ENCODE measurements at places on chromosomes 16 and 17. TPM values are rescaled to one million over a fixed set of nuclear protein-coding genes. Genes with fewer than 3 reads are reported as not detected.

CHST5 gene
- 0.21 TPM for total RNA-seq

PHB1 gene
- total RNA-seq = 115 TPM

MLKL gene
- 16.6 TPM for total RNA-seq

CLEC18A gene
- total RNA-seq = 0.45 TPM

NUTF2 gene
- total RNA-seq = 158 TPM

- peak; percentile 84 for DNase-seq
Observed at GRCh38 chr17:43714465-43715149, 44.0 kb downstream of the SOST start.

- no peak for DNase-seq
Observed at GRCh38 chr16:8762254-8762653, 35.2 kb downstream of the TMEM186 start.

- DNase-seq = peak; percentile 14
Observed at GRCh38 chr17:81664051-81664470, 2.3 kb downstream of the OXLD1 start.

GRCh38 chr16:51888016-51888415 lies 658.9 kb downstream of the TOX3 start:
- DNase-seq = peak; percentile 74

GRCh38 chr17:49564638-49565037 lies 11.0 kb upstream of the NXPH3 start:
- DNase-seq = no peak

- DNase-seq = no peak
Observed at GRCh38 chr17:66469088-66469442, 166.7 kb downstream of the PRKCA start.

Measured in mammary epithelial cell (primary cell).